C1 segment of cervical spinal cord (tissue), 14 donors: ENCODE measurements at places on chromosomes 11 and 22.

DNA sequence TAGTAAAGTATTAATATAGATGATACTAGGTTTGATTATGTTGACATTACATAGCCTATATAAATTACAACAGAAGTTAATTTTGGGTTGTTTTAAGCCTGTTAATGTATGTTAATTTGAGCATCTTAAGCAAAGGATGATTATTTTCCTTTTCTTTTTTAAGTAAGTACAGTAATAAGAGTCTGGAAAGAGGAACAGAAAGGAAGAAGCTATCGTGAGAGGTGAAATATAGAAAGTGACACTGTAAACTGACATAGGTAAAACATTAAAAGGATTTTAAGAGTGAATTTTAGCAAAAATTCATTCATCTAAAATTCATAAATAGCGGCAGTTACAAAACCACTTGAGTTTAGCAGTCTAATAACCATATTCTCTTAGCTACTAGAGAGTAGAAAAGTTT lies 45.5 kb downstream of the FAR1 start:
- no peak for DNase-seq

- DNase-seq, result no peak
These were observed 11.9 kb upstream of the PHF21A start for GRCh38 chr11:46133119-46133518.

- no peak for DNase-seq
These were observed 158.5 kb downstream of the ADAMTS15 start for GRCh38 chr11:130606781-130607511.

DNA sequence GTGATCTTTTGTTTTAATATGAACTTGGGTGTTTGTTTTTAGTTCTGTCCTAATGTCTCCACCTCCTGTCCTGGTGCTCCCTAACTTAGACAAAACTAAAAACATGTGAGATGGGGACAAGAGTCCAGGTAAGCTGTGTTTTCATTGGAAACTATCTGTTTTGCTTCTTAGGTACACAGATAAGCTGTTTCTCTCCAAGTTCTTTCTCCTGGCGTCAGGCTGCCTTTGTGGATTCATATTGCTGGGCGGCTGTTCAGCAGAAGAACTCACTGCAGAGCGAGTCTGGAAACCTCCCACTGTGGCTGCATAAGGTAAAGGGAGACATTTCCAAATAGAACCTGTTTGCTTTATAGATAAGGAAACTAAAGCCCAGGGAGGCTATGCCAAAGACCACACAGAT lies 24.7 kb downstream of the PANX1 start:
- DNase-seq, result no peak

GRCh38 chr11:112643416-112643815 lies 317.8 kb upstream of the NCAM1 start:
- DNase-seq, result no peak
